ENCODE measurements at places on chromosomes 12 and 14. TPM values are rescaled to one million over a fixed set of nuclear protein-coding genes. Genes with fewer than 3 reads are reported as not detected.

- no peak for DNase-seq
Observed at GRCh38 chr14:20219033-20219432, 4.5 kb upstream of the OR11H6 start.

DNA sequence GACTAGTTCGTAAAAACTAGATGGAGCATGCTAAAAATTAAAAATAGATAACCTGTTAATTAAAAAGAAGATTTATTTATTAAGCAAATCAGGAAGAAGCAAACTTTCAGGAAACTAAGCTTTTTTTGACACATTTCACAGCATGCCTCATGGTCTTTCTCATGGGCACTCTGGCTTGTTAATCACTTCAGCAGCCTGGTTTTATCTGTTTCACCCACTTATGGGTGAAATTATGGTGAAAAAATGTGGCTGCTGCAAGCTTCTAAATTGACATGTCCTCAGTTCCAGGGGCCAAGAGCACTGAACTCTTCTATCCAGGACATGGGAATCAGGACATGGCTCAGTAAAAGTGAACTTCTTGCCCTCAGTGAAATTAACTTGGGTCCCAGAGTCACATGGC, 468.6 kb upstream of the SYT1 start:
- DNase-seq: no peak

- DNase-seq: no peak
Observed at GRCh38 chr12:15355766-15356165, 33.5 kb downstream of the PTPRO start.

DNA sequence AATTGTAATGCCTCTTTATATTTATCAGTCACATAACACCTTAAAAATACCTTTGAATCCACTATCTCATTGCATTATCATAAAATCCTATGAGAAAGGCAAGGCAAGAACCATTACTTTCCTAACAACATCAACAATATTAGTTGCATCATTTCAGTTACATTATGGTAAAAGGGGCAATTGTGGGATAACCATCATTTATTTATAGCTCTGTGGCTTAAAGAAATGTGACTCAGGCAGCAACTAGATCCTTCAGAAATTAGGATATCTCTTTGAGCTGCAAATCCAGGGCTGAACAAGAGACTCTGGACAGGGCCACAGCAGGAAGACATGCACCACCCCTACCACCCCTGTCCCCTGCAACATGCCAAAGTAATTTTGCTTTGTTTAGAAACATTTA, 36.4 kb downstream of the EPS8 start:
- DNase-seq: no peak

GRCh38 chr14:52069307-52070050, 620 bp upstream of the NID2 start:
- no peak for DNase-seq

DNA sequence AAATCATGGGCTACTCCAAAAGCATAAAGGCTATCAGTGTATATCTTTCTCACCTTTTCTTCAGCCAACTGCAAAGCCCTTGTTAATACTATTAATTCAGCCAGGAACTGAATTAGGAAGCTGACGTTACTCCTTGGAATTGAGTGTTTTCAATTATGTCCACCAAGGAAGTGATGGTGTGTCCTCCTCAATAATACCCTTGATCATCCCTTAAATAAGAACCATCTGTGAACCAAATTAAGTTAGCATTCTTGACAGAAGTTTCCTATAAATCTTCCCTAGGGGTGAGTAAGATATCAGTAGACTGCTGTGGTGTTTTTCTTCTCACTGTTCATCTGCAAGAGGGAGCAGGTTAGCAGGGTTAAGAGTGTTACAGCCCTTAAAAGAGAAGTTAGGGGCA, 252.3 kb upstream of the AVPR1A start:
- no peak for DNase-seq

GRCh38 chr14:100535287-100536120, 51.7 kb downstream of the BEGAIN start:
- DNase-seq: peak; percentile 40

- DNase-seq: no peak
Observed at GRCh38 chr12:12379831-12380730, 23.2 kb downstream of the BORCS5 start.

DNA sequence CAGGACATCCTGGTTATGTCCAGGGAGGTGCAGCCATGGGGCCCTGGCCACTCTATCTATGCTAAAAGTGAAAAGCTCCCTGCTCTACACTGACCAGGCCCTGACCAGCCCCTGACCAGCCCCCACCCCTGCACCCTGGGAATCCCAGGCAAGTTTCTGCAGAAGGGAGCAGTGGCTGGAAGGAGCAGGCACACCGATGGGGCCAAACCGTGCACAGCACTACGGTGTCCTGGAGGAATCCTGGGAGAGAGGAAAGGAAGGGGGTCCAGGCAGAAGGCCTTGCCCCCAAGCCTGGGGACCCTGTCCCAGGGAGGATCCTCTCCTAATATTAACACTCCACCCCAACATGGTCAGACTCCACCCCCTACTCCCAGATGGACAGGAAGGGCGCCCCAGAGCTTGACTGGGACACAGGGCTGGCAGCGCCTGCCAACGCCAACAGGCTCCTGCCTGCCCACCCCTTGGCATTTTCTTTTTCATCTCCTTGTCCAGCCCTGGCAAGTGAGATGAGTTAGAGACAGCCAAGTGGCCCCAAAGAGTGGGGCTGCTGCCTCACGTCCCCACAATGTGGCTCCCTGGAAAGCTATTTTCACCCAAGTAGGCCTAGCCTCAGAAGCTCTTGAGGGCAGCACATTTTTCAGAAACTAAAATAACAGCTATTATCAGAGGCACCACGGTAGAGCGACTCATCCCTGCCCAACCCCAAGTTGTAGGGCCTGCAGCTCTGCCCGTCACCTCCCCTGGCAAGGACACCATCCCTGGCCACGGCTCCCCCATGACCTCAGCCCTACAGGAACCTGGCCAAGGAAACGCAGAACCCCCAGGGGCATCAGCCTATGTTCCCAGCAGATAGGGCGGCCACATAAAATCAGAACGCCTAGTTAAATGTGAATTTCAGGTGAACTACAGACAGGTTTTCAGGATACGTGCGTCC, 82.6 kb downstream of the SCARB1 start:
- peak; percentile 62 for DNase-seq

DNA sequence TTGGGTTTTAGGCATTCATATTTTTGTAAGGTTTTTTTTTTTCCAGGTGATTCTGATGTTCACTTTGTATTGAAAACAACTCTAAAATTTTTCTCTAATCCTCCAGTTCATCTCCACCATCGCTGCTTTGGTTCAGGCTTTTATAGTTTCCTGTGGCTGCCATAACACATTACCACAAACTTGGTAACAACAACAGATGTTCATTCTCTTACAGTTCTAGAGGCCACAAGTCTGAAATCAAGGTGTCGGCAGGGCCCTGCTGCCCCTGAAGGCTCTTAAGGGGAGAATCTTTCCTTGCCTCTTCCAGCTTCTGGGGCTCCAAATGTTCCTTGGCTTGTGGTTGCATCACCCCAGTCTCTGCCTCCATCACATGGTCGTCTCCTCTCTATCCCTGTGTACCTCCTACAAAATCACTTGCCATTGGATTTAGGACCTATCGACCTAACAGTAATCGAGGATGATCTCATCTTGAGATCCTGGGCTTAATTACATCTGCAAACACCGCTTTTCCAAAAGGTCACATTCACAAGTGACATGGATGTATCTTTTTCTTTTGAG, 55.2 kb downstream of the PELI2 start:
- no peak for DNase-seq

- DNase-seq: no peak
Observed at GRCh38 chr12:71558445-71558844, 105.2 kb downstream of the ZFC3H1 start.

DNA sequence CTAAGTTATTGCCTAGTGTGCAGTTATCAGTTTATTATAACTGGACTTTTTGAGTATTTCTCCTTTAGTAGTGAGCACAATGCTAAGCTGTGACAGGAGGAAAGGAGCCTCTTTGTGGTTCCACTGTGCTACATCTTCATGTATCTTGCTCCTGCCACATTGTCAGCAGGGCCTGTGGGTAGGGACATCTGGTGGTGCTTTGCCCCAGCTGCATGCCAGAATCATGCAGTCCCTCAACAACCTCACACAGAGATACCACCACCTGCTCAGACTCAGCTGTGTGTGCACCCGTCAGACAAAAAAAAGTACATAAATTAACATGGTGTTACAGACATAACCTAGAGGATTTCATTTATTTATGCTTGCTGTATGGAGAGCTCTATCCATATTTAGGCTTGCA, 51.1 kb downstream of the MIS18BP1 start:
- DNase-seq: no peak

- DNase-seq: no peak
Observed at GRCh38 chr12:75856235-75856634, 175.3 kb downstream of the PHLDA1 start.

GRCh38 chr12:46982629-46983392, 96.6 kb upstream of the PCED1B start:
- DNase-seq: no peak

DNA sequence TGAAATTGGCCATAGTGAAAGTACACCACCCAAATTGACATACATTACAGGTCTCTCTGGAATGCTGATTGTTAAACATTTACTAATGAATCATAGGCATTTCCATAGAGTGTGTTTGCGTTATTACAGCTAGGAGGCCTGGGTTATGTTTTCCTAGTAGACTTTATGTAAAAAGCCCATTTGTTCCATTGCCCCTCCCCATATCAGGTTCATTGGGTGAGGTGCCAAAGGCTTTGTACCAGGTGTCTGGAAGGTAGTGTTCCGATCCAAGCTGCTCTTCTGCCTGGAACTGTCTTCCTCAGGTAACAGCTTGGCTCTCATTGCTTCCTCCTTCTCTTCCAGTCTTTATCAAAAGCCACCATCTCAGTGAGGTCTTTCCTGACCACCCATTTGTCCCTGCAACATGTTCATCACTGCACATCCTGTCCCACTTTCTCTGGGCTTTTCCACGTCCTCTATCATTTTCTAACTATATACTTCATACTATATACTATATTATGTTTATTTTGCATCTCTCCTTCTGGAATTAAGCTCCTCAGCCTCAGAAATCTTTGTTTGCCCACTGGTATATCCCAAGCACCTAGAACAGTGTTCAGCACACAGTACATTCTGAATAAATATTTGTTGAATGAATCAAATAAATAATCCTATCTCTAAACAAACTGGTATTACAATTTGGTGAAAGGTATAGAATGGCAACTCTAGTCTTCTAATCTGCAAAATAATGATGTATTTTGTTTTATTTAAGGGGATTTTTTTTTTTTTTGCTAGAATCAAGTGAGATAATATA, 252.3 kb downstream of the KTN1 start:
- DNase-seq: no peak

GRCh38 chr14:75597149-75597548, 18.7 kb downstream of the FLVCR2 start:
- DNase-seq: no peak

GRCh38 chr14:70782361-70782760, 27.0 kb downstream of the MAP3K9 start:
- DNase-seq: no peak

DNA sequence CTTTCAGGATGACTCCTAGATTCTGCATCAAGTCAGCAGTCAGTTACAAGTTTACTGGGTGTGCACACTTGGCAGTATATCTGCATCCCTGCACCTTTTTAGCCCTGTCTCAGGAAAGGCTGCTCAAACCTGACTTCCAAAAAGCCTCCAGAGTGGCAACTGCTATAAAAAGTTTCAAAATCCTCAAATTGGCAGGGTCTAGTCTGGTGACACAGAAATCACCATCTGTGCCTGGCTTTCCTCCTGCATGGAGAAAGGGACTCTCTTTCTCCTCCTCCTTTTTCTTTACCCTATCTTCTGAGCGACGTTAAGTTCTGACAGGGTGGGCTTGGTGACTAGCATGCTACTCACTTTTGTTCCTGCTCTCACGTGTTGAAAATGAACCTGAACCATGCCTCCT, 679.5 kb downstream of the C12orf50 start:
- no peak for DNase-seq

DNA sequence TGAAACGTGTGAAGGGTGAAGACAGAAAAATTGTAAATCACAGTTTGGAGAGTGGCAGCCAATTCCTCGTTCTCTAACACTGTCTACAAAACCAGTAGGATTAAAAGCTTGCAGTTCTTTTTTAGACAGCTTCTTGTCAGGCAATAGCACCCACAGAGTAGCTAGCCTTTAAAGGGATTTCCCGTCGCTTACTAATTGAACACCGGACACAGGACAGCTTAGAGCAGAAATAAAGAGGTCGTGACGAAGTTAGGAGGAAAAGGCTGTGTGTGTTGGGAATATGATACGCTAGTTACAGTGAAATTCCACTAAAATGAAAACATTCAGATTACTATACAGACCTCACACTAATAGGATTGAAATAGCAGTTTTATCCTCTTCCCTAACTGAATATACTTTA, 149.1 kb upstream of the FLRT2 start:
- DNase-seq: no peak

DNA sequence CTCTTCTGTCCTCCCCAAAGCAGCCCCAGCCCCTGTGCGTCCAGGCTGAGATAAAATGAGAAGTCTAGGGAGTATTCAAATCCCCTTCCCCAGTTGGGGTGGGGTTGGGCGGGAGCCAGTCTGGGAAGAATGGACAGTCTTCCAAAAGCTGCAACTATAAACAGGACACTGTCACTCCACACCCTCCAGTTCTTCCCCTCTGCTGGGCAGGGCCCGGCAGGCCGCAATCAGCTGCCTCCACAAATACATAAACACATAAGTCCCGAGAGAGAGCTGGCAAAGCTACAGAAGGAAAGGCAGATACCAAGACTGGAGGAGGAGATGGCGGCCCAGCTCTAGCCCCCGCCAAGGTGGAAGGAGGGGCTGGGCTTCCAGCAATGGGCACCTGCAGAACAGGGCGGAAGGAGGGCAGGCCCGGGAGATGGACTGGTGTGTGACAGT, 12.7 kb downstream of the LTBP2 start:
- DNase-seq: peak; percentile 81

- DNase-seq: peak; percentile 76
Observed at GRCh38 chr12:121825041-121825523, 21.3 kb downstream of the SETD1B start.

DNA sequence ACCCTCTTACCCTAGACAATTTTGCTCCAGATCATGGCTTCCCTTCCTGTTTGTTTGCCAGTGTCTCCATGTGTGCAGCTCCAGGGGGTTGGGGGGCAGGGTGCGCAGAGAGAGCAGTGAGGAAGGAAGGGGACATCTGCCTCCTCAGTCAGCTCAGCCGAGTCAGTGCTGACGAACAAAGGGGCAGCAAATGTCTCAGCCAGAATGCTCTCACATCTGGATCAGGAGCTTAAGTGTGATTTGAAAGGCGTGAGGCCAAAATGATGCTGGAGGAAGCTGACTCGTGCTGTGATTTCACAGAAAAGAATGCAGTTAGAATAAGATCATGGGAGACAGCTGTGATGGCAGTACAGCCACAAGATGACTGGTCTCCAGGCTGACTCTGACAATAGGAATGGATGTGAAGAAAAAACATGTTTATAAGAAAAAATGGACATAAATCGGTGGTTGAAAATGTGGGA, 27.1 kb upstream of the CDK17 start:
- peak; percentile 67 for DNase-seq

NELL2 gene
- total RNA-seq: 0.43 TPM

GPR68 gene
- 0.63 TPM for total RNA-seq

KLRB1 gene
- total RNA-seq: 0.37 TPM

DDIT3 gene
- total RNA-seq: 22.3 TPM

BLTP3B gene
- total RNA-seq: 16.6 TPM

SALL2 gene
- 11.5 TPM for total RNA-seq

VDR gene
- 0.97 TPM for total RNA-seq

SERPINA3 gene
- total RNA-seq: 390 TPM

ASCL1 gene
- total RNA-seq: not detected

PLEKHD1 gene
- total RNA-seq: 0.08 TPM

MUCL1 gene
- 1.1 TPM for total RNA-seq

TMEM119 gene
- total RNA-seq: 2.3 TPM

Data from right cardiac atrium (tissue), 5 donors.